Mucosa of descending colon (tissue), 3 donors: ENCODE measurements at places on chromosomes 16 and 17. TPM values are rescaled to one million over a fixed set of nuclear protein-coding genes. Genes with fewer than 3 reads are reported as not detected.

DNA sequence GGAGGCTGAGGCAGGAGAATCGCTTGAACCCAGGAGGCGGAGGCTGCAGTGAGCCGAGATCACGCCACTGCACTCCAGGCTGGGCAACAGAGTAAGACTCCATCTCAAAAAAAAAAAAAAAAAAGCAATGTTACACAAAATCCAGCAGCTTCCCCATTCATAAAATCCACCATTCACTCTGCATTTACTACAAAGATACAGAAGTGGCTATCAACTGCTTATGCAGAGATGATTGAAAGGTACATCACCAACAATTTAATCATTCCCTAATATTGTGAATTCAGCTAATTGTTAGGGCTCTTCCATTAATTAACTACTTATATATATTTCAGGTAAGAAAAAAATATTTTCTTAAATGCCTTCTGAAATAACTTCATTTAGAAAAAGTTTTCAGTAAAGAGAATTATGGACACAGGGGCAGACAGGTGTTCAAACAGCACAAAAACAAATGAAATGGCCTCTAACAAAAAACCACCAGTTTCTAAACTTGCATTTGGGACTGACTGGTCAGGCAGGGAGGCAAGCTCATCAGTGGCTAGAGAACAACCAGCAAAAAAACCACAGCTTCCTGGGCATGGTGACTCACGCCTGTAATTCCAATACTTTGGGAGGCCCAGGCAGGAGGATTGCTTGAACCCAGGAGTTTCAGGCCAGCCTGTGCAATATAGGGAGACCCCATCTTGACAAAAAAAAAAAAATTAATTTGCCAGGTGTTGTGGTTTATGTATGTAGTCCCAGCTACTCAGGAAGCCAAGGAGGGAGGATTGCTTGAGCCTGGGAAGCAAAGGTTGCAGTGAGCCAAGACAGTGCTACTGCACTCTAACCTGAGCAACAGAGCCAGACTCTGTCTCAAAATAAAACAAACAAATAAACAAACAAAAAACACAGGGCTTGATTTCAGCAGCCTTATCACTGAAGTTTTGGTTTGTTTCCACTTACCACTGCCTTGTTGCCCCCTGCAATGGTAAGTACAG, 26.3 kb downstream of the ERN1 start:
- DNase-seq, result no peak

DNA sequence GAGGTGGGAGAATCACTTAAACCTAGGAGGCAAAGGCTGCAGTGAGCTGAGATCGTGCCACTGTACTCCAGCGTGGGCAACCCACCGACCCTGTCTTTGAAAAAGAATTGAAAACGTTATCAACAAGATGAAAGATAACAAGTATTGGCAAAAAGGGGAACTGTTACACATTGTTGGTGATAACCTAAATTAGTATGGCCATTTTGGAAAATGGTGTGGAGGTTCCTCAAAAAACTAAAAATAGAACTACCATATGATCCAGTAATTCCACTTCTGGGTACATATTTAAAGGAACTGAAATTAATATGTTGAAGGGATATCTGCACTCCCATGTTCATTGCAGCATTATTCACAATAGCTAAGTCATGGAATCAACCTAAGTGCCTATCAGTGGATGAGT, 61.0 kb downstream of the ABHD15 start:
- DNase-seq, result no peak

FSCN2 gene
- 1.6 TPM for total RNA-seq

DNA sequence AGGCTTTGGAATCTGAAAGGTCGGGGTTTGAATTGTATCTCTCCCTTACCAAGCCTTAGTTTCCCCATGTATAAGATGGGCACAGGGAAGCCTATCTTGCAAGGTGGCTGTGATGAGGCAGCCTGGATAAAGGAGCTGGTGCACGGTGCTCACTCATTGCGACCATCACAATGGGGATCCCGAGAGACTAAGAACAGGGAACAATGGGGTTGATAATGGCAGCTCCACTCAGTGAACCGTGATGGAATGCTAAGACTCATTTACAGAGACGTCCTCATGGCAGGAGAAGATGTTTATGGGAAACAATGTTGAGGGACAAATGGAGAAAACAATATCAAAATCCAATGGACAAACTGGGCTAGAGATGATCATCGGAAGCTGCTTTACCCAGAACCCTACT, 81.8 kb downstream of the SPACA3 start:
- DNase-seq, result no peak

- no peak for DNase-seq
Observed at GRCh38 chr16:282491-282890, 473 bp upstream of the PDIA2 start.

NKD1 gene
- total RNA-seq, result 3.2 TPM

- DNase-seq, result no peak
Observed at GRCh38 chr17:64635647-64636305, 26.3 kb downstream of the SMURF2 start.

GRCh38 chr17:68860941-68861340, 94.3 kb downstream of the ABCA8 start:
- no peak for DNase-seq

DNA sequence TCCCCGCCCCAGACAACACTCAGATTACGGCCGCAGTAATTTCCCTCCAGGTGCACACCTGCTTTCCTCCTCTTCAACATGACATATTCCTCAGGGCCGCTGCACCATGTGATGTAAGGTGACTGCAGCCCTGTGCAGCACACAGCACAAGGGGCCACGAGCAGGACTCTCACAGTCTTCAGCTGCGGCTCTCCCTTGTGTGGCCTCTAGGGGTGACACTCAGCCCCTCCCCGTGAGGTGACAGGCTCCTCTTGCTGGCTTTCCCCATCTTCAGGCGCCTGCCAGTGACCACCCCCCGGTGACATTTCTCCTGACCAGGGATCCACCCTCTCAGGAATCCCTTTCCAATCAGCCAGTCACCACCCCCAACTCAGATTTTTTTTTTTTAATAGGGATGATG, 31.3 kb upstream of the ABCC3 start:
- DNase-seq, result no peak

DNA sequence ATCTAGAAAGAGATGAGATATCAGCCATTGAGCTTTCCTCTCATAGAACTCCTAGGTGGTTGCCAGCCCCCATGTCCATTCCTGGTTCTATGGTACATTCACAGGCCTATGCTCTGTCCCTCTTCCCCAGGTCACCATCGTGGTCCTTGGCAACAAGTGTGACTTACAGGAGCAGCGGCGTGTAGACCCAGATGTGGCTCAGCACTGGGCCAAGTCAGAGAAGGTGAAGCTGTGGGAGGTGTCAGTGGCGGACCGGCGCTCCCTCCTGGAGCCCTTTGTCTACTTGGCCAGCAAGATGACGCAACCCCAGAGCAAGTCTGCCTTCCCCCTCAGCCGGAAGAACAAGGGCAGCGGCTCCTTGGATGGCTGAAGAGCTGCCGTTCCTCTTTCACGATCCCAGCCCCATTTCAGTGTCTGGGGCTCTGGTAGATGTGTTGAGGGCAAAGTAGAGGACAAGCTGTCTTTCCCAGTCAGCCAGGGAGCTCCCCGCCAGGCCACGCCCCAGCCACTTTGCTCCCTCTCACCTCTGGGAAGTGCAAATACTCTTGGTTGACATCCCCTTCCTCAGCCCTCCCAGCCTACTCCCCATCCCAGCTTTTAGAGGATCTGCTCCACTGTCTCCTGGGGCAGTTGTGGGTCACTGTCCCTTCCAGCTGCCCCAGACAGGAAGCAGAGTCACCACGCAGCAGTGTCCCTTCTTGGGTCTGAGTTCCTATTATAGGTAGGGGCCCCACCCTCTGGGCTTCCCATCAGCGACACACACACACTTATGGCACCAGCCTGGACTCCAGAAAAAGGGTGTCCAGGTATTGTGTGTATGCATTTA, 3.8 kb downstream of the NKIRAS2 start:
- DNase-seq, result peak; percentile 58

DNA sequence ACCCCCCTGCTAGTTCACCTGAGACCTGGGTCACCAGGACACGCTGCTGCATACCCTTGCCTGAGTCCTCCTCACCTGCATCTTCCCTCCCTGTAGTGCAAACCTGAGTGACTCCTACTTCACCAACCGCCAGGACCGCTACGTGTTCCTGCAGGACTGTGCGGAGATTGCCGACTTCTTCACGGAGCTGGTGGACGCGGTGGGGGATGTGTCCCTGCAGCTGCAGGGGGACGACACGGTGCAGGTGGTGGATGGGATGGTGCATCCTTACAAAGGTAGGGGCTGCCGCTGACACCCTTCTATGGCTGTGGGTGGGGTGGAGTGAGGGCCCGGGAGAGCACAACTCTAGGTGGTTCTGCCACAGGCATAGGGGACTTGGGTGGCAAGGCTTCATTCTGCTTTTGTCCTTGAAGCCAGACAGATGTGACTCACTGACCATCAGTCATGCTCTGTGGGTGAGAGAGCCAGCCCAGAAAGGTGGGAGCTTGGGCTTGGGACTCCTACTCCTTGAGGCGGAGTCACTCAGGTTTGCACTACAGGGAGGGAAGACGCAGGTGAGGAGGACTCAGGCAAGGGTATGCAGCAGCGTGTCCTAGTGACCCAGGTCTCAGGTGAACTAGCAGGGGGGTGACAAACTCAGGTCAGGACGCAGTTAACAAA, 22.3 kb downstream of the PGS1 start:
- DNase-seq, result no peak

DNA sequence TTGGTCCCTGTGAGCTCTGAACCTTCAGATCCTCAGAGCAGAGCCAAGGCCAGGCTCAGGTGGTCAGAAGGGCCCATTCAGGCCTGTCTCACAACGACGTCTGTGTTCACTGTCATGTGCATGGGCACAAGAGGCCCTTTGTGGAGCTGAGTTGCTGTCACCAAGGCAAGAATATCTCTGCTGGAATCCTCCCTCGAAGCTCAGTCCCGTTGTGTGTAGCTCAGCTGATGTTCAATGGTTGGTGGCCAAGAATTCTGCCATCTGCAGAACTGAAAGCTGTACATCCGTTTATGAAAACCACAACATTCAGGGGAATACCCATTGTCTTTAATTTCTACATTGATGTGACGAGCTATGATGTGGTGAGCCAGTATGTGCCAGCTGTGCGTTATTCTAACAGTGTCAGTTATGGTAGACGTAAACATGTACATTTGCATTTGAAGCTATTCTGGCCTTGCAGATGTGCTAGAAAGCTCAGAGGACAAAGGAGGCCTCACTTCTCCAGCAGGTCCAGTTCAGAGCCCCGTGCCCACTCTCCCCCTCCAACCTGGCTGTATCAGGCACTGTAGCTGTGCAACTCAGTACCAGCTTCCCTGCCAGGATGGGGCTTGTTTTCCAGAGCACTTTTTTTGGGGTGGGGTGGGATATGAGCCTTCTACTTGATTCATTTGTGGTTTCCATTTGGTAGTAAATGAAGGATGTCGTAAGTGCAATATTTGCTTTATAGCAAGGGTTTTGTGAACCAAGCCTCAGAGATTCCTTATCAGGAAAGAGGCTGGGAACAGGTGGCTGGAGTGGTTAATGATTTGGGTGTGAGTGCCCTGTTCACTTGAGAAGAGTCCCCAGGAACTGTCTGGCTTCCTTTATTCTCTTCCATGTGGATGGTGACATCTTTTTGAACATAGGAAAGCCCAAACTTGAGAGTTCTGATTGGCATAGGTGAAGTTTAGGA, 56.1 kb downstream of the B9D1 start:
- DNase-seq, result no peak

DNA sequence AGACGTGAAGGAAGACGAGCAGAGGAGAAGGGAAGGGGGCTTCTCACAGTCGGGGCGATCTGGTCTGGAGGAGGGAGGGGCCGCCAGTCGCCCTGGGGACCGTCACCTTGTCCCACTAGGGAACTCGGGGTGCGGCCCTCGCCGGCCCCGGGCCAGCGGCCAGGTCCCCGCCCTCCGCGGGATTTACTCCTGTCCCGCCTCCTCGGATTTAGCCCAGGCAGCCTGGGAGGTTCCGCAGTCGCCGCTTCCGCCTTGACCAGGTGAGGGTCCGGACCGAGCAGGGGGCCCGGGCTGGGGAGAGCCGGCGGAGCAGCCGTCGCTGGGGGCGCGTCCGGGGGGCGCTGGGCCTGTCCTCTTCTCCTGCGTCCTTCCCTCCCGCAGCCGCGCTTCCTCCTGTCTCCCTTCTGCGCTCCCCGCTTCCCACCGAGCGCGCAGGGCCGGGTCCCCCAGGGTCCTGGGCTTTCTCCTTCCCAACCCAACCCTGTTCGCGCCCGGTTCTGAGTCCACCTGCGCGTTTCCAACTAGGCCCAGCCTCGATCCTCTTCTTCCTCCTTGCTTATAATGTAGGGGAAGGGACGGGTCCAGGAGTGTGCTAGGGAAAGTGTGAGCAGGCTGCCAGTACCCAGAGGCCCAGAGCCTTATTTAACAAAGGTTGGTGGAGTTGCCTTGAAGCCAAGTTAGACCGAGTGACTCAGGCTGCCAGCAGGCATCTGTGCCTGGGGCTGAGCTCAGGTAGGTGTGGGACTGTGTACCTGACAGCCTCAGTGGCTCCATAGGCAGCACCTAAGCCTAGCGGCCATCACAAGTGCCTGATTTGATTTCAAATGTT, at the start of gene TNK1:
TNK1 (plus strand) TSS at position 235 of the 829 bp plus-strand sequence. CDS start 1,838 bp downstream, outside the sequence.
- peak; percentile 87 for DNase-seq

- DNase-seq, result no peak
Observed at GRCh38 chr16:30738984-30739951, 9.0 kb upstream of the PHKG2 start.

FAM171A2 gene
- total RNA-seq, result 0.12 TPM

GRCh38 chr16:2082171-2082982, 34.6 kb downstream of the TSC2 start:
- DNase-seq, result peak; percentile 80

- DNase-seq, result peak; percentile 68
Observed at GRCh38 chr17:19672009-19672750, 23.6 kb downstream of the ALDH3A2 start.

DNA sequence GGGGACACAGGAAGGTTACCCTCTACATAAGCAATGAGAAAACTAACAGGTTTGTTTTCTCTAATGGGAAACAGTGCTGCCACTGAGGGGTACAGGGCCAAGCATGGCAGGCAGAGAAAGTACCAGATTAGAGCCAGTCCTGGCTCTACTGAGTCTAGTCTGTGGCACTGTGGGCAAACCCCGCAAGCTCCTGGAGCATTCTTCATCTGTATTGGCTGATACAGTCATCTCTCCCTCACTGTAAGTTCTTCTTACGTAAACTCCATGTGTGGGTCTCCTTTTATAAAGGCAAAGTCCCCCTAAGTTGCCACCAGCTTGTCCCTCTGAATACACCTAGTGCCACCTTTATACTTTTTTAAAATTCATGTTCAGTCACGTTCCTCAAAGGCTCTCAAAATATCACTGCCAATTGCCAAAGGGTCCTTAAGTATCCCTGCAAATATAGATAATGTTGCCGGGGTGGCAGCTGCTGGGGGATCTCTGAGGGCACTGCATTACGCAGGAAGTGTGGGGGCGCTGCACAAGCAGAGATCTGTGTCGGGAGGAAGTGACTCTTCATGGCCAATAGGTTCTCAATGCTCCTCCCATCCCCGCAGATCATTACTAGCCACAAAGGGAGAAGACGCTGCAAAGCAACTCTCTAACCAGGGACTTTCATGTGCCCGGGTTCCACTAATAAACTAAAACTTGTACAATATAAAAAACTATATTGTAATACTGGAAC, 18.8 kb downstream of the XPO6 start:
- peak; percentile 54 for DNase-seq

DNA sequence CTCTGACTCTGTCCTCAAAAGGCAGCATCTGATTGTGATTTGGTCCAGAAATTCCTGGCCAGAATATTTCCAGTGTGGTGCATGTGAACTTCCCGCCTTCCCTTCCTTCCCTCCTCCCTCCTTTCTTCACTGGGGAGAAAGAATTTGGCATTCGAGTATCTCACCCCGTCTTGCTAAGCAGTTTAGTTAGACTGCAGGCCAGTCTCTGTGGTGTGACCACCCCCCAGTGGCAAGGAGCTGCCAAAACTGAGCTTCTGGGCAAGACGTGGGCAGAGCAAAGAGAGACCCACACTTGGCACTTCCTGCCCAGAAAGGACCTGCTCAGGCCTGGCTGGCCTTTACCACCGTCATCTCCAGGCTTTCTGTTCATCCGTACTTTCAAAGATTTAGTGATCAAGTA, 36.4 kb downstream of the SNX20 start:
- DNase-seq, result peak; percentile 24
